ENCODE measurements at places on chromosomes 2 and 18. TPM values are rescaled to one million over a fixed set of nuclear protein-coding genes. Genes with fewer than 3 reads are reported as not detected.

Gene IL1F10
- not detected for total RNA-seq

Gene ZNF638
- 76.9 TPM for total RNA-seq

Gene CYTIP
- total RNA-seq = 8.0 TPM

Gene ECEL1
- total RNA-seq = 0.12 TPM

Gene IL36A
- total RNA-seq = not detected

Gene GAL3ST2
- 34.2 TPM for total RNA-seq

Gene PROKR1
- total RNA-seq = 0.08 TPM

Gene SPIRE1
- total RNA-seq = 9.0 TPM

Gene HJURP
- total RNA-seq = 40.8 TPM

Gene PROC
- total RNA-seq = 0.96 TPM

Gene TMEM178A
- total RNA-seq = 1.0 TPM

Gene ABCG8
- total RNA-seq = 0.12 TPM

Gene SPP2
- total RNA-seq = not detected

GRCh38 chr2:164898475-164898874 lies 56.9 kb downstream of the SLC38A11 start:
- no peaks in the 10 kb centered on the region for H3K27me3 ChIP-seq
- no peak overlapping the region for H3K27ac ChIP-seq
- no peaks in the 10 kb centered on the region for H3K36me3 ChIP-seq
- H3K4me1 ChIP-seq = no peaks in the 10 kb centered on the region

DNA sequence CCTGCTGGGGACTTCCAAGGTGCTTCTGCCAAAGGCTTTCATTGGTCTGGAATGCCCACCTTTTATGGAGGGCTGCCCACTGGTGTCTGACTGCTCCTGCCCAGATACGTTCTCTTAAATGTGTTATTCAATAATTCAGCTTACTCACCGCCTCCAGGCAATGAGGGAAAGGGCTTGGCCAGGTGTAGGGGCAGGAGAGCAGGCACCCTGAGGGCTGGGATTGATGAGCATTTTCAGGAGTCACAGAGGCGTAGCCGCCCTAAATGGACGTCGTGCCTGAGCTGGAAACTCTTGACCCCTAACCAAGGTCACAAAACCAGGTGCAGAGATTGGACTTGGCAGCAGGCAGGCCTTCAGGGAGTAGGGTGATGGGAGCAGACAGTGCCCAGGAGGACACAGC lies 26.8 kb downstream of the MAL start:
- no peaks in the 10 kb centered on the region for H3K36me3 ChIP-seq
- no peaks in the 10 kb centered on the region for H3K4me1 ChIP-seq
- no peak overlapping the region for H3K4me3 ChIP-seq
- no peak for DNase-seq

GRCh38 chr18:71725256-71725655 lies 818.9 kb downstream of the CBLN2 start:
- no peak overlapping the region for H3K27ac ChIP-seq
- H3K36me3 ChIP-seq = no peaks in the 10 kb centered on the region
- H3K4me1 ChIP-seq = no peaks in the 10 kb centered on the region
- no peak overlapping the region for H3K4me3 ChIP-seq

- no peaks in the 10 kb centered on the region for H3K36me3 ChIP-seq
- no peak overlapping the region for H3K27ac ChIP-seq
- peak overlapping the region; percentile 16 for H3K4me3 ChIP-seq
- H3K27me3 ChIP-seq = peaks cover 62% of the 10 kb centered on the region
- H3K4me1 ChIP-seq = peaks cover 3% of the 10 kb centered on the region
Measured at GRCh38 chr2:236177967-236178889, 10.0 kb upstream of the GBX2 start.

- no peaks in the 10 kb centered on the region for H3K36me3 ChIP-seq
- no peak overlapping the region for H3K4me3 ChIP-seq
- no peak overlapping the region for H3K27ac ChIP-seq
- H3K27me3 ChIP-seq = no peaks in the 10 kb centered on the region
- no peaks in the 10 kb centered on the region for H3K4me1 ChIP-seq
Measured at GRCh38 chr18:74825460-74825859, 227.8 kb downstream of the ZNF407 start.

GRCh38 chr2:136117391-136117841 lies 533 bp downstream of the CXCR4 start:
- no peaks in the 10 kb centered on the region for H3K36me3 ChIP-seq
- DNase-seq = peak; percentile 36
- H3K4me1 ChIP-seq = no peaks in the 10 kb centered on the region
- H3K27ac ChIP-seq = peak overlapping the region; percentile 52

- H3K4me3 ChIP-seq = no peak overlapping the region
- H3K27ac ChIP-seq = no peak overlapping the region
- H3K27me3 ChIP-seq = no peaks in the 10 kb centered on the region
- H3K4me1 ChIP-seq = no peaks in the 10 kb centered on the region
Measured at GRCh38 chr2:200703127-200703925, 108.4 kb upstream of the BZW1 start.

DNA sequence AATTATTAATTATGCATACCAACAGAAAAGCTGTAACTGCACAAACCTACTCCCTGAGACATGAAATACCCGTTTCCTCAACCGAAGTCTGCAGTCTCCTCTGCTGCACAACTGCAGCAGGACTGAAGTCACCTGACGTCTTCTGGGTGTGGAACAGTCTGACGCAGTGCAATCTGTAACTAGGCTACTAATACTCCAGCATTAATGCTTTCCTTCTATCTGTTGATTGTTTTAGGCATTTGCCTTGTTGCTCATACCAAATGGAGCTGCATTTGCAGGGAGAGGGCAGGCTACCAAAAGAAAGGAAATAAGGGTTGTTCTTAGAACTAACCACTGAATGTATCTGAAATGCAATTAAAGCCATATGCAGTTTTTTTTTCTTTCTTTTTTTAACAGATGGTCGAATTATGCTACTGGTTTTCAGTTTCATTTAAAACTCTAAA lies 40.1 kb downstream of the RTN4 start:
- no peaks in the 10 kb centered on the region for H3K36me3 ChIP-seq
- H3K4me3 ChIP-seq = peak overlapping the region; percentile 30
- peak; percentile 83 for DNase-seq
- H3K27me3 ChIP-seq = no peaks in the 10 kb centered on the region
- H3K4me1 ChIP-seq = peaks cover 30% of the 10 kb centered on the region

GRCh38 chr18:23635283-23636070 lies 27.2 kb downstream of the ANKRD29 start:
- no peaks in the 10 kb centered on the region for H3K27me3 ChIP-seq
- H3K27ac ChIP-seq = no peak overlapping the region
- no peaks in the 10 kb centered on the region for H3K4me1 ChIP-seq
- DNase-seq = no peak
- H3K4me3 ChIP-seq = no peak overlapping the region

- no peak for DNase-seq
- no peak overlapping the region for H3K4me3 ChIP-seq
- no peaks in the 10 kb centered on the region for H3K4me1 ChIP-seq
- no peaks in the 10 kb centered on the region for H3K27me3 ChIP-seq
- no peak overlapping the region for H3K27ac ChIP-seq
Measured at GRCh38 chr2:173431191-173431590, 76.5 kb downstream of the CDCA7 start.

GRCh38 chr2:160298960-160299359 lies 98.9 kb upstream of the ITGB6 start:
- no peak overlapping the region for H3K27ac ChIP-seq
- no peaks in the 10 kb centered on the region for H3K27me3 ChIP-seq
- DNase-seq = no peak
- H3K4me1 ChIP-seq = peaks cover 5% of the 10 kb centered on the region

DNA sequence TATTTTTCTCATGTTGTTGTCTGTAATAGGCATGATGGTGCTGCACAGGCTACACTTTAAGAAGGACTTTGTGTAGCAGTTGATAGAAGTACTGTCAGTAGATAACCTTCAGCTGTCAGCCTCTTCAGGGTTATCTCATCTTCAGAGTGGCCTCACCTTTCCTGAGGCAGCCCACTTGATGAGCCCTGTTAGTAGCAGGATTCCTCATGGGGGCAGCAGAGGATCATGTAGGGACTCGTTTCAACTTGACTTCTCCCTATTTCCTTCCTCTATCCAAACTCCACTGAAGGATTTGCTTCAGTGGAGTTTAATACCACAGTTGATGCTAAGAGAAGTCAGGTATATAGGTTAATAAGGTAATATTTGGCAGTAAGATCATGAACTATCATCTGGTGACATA lies 530.3 kb upstream of the FSIP2 start:
- DNase-seq = peak; percentile 25
- H3K4me3 ChIP-seq = no peak overlapping the region
- H3K4me1 ChIP-seq = no peaks in the 10 kb centered on the region
- no peak overlapping the region for H3K27ac ChIP-seq

DNA sequence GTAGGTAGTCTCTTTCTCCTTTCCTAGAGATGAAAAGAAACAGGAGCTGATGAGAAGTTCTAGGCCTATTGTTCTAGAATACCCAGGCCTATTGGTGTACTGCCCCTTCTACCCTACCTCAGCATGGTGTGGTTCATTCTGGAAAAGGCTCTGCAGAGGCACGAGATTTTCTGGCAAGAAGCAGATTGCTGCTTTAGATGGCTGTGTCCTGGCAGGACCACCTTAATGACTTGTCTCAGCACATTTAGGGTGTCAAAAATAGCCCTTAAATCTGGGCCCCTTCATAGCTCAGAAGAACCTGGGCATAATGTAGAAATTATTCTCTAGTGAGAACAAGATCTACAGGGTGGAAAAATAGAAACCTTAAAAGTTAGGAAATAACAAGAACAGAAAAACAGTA lies 87.9 kb downstream of the BCL2L11 start:
- H3K27ac ChIP-seq = no peak overlapping the region
- no peaks in the 10 kb centered on the region for H3K27me3 ChIP-seq
- no peak for DNase-seq
- H3K4me1 ChIP-seq = no peaks in the 10 kb centered on the region

- no peak overlapping the region for H3K27ac ChIP-seq
- H3K36me3 ChIP-seq = no peaks in the 10 kb centered on the region
Measured at GRCh38 chr2:116510117-116510671, 1304.3 kb upstream of the DDX18 start.

DNA sequence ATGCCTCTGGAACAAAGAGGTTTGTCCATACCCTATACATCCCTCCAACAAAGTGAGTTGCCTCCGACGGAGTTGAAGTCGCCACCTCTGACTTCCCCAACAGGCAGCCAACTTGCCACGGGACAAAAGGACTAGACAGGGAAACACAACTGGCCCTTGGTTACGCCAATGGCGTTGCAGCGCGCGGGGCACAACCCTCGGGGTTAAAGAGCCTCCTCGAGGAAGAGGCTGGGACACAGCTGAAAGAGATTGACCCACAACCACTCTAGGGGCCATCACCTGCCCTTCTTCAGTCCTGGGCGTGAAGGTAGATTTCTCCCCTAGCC lies 545 bp downstream of the GTF3C2 start:
- no peaks in the 10 kb centered on the region for H3K36me3 ChIP-seq
- DNase-seq = no peak
- peaks cover 11% of the 10 kb centered on the region for H3K4me1 ChIP-seq
- H3K27me3 ChIP-seq = no peaks in the 10 kb centered on the region

GRCh38 chr2:226581004-226581403 lies 218.6 kb downstream of the IRS1 start:
- no peaks in the 10 kb centered on the region for H3K36me3 ChIP-seq
- peak; percentile 60 for DNase-seq
- H3K27me3 ChIP-seq = no peaks in the 10 kb centered on the region
- H3K4me1 ChIP-seq = no peaks in the 10 kb centered on the region
- H3K4me3 ChIP-seq = no peak overlapping the region

- no peak overlapping the region for H3K4me3 ChIP-seq
- no peak overlapping the region for H3K27ac ChIP-seq
- no peak for DNase-seq
- H3K27me3 ChIP-seq = no peaks in the 10 kb centered on the region
Measured at GRCh38 chr2:48026865-48027264, 120.6 kb upstream of the FBXO11 start.

DNA sequence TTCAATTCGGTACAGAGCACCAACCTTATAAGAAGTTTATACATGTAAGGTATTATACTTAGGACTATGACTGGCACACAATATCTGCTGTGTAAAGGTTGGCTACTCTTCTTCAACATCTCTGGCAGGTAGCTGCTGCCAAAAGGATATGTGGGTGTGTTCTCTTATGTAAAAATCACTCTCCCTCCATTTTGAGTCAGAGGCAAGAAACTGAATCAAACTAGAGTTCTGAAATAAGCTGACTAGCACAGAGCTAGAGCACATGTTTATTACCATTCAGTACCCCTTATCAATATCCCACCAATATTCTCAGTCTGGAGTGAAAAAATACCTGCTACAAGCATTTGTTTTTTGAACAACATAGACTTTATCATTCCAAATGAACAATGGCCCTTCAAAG lies 38.0 kb upstream of the PCBP1 start:
- no peaks in the 10 kb centered on the region for H3K27me3 ChIP-seq
- peaks cover under 1% of the 10 kb centered on the region for H3K4me1 ChIP-seq
- DNase-seq = no peak
- no peak overlapping the region for H3K27ac ChIP-seq
- no peak overlapping the region for H3K4me3 ChIP-seq

- DNase-seq = no peak
- H3K4me3 ChIP-seq = no peak overlapping the region
- no peaks in the 10 kb centered on the region for H3K4me1 ChIP-seq
Measured at GRCh38 chr18:36635414-36636096, 193.2 kb downstream of the TPGS2 start.

DNA sequence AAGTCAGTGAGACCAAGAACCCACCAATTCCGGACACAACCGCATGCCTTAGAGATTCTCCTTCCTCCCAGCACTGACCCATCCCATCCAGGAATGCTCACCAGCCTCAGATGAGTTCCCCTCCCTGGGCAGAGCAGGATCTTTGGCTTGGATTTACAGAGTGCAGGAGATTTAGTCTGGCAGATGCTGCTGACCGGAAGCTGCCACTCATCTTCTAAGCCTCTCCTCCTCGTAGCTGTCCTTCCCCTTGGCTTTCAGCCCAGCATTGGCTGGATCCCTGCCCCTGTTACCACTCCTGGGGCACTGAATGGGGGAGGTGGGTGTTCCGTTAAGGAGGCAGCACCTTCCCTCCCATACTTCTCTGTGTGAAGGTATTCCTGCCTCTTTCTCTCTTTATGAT lies 53.2 kb downstream of the VWA3B start:
- H3K27ac ChIP-seq = no peak overlapping the region
- no peaks in the 10 kb centered on the region for H3K27me3 ChIP-seq
- DNase-seq = no peak
- no peak overlapping the region for H3K4me3 ChIP-seq
- no peaks in the 10 kb centered on the region for H3K36me3 ChIP-seq

GRCh38 chr18:75517286-75517685 lies 89.8 kb upstream of the SMIM21 start:
- no peaks in the 10 kb centered on the region for H3K36me3 ChIP-seq
- no peak overlapping the region for H3K4me3 ChIP-seq

DNA sequence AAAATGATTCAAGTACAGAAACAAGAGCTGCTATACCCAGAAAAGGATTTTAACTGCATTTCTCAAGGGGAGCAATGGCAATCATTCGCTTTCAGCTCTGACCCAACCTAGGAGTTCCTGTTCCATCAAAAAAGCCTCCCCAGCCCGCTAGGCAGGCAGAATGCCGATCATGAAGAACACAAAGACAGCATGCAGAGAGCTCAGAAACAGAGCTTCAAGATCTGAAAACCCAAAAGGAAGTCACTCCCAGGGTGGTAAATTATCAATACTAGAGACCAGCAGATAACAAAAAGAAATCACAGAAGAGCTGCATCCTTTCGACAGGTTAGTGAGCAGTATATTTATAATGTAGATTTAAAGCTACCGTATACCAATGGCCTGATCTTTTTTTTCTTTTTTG lies 84.8 kb upstream of the CRIM1 start:
- no peaks in the 10 kb centered on the region for H3K4me1 ChIP-seq
- H3K4me3 ChIP-seq = no peak overlapping the region
- DNase-seq = no peak
- H3K27ac ChIP-seq = no peak overlapping the region

GRCh38 chr2:232888099-232888836 lies 18.2 kb downstream of the SNORC start:
- no peak overlapping the region for H3K4me3 ChIP-seq
- DNase-seq = no peak
- H3K27me3 ChIP-seq = no peaks in the 10 kb centered on the region
- H3K4me1 ChIP-seq = no peaks in the 10 kb centered on the region
- no peak overlapping the region for H3K27ac ChIP-seq

Data from colonic mucosa (tissue), 4 donors.